ENCODE measurements at places on chromosomes 1 and 21.

DNA sequence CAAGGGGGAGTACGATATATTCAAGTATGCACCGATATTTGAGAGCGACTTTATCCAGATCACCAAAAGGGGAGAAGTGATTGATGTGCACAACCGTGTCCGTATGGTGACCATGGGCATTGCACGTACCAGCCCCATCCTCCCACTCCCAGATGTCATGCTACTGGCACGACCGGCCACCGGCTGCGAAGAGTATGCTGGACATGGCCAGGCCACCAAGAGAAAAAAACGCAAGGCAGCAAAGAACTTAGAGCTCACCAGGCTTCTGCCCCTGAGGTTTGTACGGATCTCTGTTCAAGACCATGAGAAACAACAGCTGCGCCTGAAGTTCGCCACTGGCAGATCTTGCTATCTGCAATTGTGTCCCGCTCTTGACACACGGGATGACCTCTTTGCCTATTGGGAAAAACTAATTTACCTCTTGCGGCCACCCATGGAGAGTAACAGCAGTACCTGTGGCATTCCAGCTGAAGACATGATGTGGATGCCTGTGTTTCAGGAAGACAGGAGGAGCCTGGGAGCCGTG lies 16.5 kb downstream of the ATF3 start:
- no peak for DNase-seq

- DNase-seq: no peak
Measured at GRCh38 chr21:36738489-36739126, 39.7 kb downstream of the SIM2 start.

- DNase-seq: no peak
Measured at GRCh38 chr1:44919400-44919799, 67.0 kb downstream of the EIF2B3 start.

GRCh38 chr1:199298825-199299224 lies 660.0 kb downstream of the PTPRC start:
- DNase-seq: no peak

DNA sequence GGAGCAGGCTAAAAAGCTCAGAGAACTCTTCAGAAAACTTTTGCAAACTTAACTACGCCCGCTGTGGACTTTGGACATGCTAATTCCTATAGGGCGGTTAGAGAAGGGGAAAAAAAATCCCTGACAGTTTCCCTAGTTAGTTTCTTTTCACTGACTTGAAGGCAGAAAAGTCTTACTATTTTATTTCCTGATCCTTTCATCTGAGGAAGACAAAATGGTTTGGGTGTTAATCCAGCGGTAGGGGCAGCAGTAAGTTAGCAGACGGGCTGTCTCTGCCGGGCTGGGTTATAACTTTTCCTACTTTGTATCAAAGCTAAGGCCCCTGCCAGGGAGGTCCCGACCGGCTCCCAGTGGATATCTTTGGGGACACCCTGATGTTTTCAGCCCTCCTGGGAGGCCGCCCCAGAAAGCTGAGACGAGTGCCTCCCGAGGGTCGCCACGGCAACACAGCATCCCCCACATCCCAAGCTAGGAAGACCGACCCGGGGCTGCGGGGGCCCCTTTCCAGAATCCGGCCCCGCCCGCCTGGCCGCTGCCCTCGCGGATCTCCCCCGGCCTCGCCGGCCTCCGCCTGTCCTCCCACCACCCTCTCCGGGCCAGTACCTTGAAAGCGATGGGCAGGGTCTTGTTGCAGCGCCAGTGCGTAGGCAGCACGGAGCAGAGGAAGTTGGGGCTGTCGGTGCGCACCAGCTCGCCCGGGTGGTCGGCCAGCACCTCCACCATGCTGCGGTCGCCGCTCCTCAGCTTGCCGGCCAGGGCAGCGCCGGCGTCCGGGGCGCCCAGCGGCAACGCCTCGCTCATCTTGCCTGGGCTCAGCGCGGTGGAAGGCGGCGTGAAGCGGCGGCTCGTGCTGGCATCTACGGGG lies 162.6 kb downstream of the RUNX1 start:
- DNase-seq: no peak

DNA sequence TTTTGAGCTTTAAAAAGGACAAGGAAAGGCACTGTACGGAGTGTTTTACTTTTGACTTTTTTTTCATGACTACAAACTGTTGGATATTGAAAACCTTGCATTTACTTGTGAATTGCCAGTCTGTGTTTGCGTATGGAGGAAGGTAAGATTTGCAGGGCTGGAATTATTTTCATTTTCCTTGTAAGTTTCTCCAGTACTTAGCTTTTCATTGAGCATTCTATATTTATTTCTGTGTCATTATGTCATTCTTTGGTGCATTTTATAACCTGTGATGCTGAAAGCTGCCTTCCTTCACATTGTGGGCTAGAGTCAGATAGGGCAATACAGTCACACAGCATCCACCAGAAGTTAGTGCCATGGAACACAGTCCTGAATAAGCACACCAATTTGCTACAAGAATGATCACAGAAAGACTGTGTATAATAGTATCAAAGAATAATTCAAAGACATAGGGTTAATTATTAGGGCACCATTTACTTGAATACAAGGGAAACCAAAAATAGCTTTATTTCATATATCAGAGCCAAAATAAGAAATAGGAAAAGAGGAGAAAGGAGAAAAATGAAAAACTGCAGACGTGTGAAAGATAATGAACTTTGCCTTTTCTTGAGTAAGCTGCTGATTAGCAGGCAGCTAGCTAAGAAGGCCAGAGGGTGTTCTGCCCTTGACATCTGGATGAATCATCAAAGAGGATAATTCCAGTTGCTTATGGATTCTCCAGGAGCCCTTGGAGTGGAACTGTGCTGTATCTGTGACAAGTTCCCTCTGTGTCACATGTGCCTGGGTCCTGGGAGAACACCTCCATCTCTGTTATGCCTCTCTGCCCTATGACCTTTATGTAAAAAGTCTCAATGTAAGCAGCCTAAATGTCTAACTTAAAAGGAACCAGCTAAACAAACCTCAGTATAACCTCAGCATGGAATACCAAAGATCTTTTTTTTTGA lies 8.0 kb upstream of the FAM20B start:
- no peak for DNase-seq

- DNase-seq: no peak
Measured at GRCh38 chr1:24121406-24121805, 9.5 kb upstream of the MYOM3 start.

- DNase-seq: no peak
Measured at GRCh38 chr1:230982696-230983095, 3.8 kb downstream of the ARV1 start.

DNA sequence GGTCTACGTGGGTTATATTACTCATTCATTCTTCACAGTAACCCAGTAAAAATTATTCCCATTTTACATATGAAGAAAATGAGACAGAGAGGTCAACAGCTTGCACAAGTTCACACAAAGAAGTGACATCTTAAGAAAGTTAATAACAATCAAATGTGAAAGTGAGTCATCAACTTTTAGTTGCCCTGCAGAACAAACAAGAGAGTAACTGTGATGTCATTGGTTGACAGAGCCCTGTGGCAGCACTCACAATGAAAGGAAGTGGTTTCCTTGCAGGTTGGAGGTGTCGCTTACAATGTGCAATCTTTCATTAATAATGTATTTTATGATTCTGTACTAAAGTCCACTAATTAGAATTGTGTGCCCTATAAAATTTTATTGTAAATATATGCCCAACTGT lies 369.6 kb downstream of the RYR2 start:
- DNase-seq: no peak

DNA sequence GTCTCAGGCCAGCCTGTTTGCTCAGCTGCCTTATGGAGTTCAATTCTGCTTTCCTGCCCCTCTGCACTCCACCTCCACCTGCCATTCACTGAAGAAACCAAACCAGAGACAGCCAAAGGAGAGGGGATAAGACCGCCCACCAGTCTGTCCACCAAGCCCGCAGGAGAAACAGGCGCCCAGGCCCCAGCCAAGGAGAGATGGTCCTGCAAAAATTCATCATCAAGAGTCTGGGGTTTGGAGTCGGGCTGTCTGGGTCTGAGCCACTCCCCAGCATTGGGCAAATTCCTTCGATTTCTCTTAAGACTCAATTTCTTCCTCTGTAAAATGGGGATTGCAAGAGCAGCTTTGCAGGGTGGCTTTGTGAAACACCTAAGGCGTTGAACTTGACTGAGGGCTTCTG lies 121.4 kb upstream of the RUNX3 start:
- no peak for DNase-seq
